ENCODE measurements at places on chromosomes 1 and 21.

- DNase-seq = peak; percentile 43
Observed at GRCh38 chr1:220426989-220427388, 100.9 kb upstream of the MARK1 start.

DNA sequence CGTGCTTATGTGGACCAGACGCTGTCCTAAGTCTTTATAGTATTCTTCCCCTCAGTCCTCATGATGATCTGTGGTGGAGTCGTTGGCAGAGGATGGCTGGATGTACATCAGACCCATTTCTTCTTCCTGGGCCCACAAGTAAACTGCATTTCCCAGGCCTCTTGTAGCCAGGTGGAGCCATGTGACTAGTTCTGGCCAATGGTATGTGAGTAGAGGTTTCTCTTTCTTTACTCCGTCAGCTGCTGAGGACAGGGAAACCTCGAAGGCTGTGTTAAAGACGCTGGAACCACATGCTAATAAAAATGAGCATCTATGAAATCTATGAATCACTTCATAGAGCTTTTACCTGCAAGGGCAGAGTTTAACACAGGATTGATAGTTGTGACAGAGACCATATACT is 18.7 kb upstream of the ZNF362 start:
- no peak for DNase-seq

- no peak for DNase-seq
Observed at GRCh38 chr1:204915861-204916495, 45.3 kb downstream of the NFASC start.

DNA sequence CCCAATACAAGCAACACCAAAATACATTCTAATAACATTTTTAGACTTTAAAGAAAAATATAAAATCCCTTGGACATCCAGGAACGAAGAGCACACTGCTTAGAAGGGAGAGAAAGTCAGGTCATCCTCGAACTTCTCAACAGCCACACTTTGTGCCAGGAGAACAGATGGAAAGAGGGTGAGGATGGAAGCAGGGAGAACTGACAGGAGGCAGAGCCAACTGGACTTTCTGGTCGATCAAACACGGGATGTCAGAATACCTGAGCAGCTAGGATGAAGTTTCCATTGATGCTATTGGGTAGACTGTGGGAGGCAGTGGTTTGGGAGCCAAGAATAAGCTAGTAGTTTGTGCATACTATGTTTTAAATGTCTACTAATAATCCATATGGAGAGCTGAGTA is 111.4 kb downstream of the TOMM20 start:
- DNase-seq = no peak

GRCh38 chr1:66383611-66384010 is 150.3 kb upstream of the SGIP1 start:
- DNase-seq = no peak
